ENCODE measurements at places on chromosomes 13 and 19.

GRCh38 chr13:27086599-27087265 lies 84.9 kb downstream of the USP12 start:
- no peak for DNase-seq

DNA sequence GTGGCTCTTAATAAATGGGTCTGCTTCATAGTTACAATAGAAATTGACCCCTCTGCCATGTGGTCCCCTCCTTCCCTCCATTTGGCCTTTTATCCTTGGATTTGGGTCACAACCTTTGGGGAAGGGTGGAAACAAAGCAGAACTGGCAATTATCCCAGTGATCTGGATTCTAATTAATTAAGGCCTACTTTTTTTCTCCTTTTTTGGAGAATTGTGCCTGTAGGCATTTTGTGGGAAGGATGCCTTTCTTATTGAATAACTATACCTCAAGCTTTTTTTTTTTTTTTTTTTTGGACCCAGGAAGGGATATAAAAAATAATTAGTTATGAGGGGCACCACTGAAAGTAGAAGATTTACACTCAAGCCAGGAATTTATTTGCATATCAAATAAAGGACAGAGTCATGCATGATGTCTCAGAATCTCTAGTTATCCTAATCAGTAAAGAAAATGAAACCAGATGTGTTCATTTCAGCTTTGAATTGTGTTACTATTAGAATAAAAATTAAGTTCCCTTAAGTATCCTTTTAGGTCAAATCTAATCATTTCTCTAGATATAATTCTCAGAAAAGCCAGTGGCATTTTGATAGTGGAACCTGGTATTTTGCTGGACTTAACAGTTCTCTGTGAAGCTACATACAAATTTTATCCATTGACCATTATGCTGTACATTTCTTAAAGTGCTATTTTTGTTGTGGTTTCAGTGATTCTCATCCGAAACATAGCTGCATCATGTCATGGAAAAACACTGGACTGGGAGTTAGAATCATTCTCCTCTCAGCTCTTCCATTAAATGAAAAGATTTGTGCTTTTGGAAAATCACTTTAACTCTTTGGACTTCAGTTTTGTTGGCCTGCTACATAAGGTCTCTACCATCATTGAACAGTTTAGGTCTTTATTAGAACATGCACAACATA lies 129.3 kb downstream of the KCNRG start:
- DNase-seq = no peak

DNA sequence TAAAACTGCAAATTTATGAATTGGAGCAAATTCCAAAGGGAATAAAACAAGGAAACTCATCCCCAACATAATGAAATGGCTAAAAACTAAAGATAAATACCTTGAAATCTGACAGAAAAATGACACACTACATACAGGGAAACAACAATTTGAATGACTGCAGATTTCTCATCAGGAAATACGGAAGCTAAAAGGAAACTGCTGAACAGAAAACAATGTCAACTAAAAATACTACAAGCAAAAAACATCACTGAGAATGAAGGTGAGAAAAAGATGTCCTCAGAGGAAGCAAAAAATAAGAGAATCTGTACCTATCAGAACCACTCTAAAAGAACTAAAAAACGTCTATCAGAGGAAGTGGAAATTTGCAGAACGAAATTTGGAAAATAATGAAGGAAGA lies 39.5 kb downstream of the ZSWIM9 start:
- DNase-seq = no peak

GRCh38 chr19:15452111-15453047 lies 2.6 kb upstream of the WIZ start:
- peak; percentile 83 for DNase-seq

- no peak for DNase-seq
Observed at GRCh38 chr13:102020611-102021216, 381.1 kb downstream of the FGF14 start.

GRCh38 chr13:50484472-50485113 lies 358.9 kb downstream of the DLEU7 start:
- no peak for DNase-seq

DNA sequence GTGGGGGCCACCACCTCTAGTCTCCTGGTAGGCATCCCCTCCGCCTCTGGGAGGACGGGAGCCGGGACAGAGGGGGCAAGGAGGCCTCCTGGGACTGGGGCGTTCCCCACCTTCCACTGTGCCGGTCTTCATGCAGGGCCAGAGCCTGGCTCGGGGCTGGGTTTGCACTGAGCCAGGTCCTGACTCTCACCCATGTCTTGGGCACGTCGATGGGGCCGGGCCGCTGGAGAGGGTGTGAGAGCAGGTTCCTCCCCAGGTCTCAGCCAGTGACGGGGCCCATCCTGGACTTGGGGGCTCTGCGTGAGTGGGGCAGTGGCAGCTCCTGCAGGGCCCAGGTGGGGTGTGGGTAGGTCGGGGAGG lies 26.6 kb downstream of the ATP11A start:
- no peak for DNase-seq

DNA sequence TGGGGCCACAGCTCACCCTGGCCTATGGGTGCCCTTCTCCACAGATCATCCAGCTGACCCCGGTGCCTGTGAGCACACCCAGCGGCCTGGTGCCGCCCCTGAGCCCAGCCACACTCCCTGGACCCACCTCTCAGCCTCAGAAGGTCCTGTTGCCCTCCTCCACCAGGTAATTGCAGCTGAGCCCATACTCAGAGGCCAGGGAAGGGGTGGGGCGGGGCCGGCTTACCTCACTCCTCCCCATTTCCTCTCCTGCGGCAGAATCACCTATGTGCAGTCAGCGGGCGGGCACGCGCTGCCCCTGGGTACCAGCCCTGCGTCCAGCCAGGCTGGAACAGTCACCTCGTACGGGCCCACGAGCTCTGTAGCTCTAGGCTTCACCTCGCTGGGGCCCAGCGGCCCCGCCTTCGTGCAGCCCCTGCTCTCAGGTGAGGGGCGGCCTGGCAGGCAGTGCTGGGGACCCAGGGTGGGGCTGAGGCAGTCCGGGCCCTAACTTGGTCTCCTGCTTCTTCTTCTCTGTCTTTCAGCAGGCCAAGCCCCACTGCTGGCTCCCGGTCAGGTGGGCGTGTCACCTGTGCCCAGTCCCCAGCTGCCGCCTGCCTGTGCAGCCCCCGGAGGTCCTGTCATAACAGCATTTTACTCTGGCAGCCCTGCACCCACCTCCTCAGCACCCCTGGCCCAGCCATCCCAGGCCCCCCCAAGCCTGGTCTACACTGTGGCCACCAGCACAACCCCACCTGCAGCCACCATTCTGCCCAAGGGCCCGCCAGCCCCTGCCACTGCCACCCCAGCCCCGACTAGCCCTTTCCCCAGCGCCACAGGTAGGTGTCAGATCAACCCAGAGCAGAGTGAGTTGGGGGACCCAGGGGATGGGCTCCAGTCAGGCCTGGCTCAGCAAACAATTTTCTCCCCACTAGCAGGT lies 9.6 kb upstream of the PRR19 start:
- no peak for DNase-seq

- no peak for DNase-seq
Observed at GRCh38 chr19:51136851-51137551, 5.1 kb upstream of the SIGLEC7 start.

GRCh38 chr13:37011002-37011401 lies 10.4 kb downstream of the EXOSC8 start:
- no peak for DNase-seq

GRCh38 chr19:38711726-38712153 lies 32.5 kb downstream of the CAPN12 start:
- no peak for DNase-seq

- no peak for DNase-seq
Observed at GRCh38 chr13:77416666-77417212, 89.8 kb upstream of the MYCBP2 start.

GRCh38 chr13:48233889-48234488 lies 983 bp downstream of the ITM2B start:
- DNase-seq = no peak

- DNase-seq = no peak
Observed at GRCh38 chr19:5782945-5783919, 1.3 kb downstream of the PRR22 start.

GRCh38 chr19:34667349-34668076 lies 9.4 kb downstream of the SCGB2B2 start:
- no peak for DNase-seq

- DNase-seq = no peak
Observed at GRCh38 chr19:8089664-8090601, 37.4 kb downstream of the CCL25 start.

GRCh38 chr19:24166055-24166454 lies 79.1 kb downstream of the ZNF254 start:
- no peak for DNase-seq

- no peak for DNase-seq
Observed at GRCh38 chr13:107900775-107901174, 314.6 kb downstream of the LIG4 start.

DNA sequence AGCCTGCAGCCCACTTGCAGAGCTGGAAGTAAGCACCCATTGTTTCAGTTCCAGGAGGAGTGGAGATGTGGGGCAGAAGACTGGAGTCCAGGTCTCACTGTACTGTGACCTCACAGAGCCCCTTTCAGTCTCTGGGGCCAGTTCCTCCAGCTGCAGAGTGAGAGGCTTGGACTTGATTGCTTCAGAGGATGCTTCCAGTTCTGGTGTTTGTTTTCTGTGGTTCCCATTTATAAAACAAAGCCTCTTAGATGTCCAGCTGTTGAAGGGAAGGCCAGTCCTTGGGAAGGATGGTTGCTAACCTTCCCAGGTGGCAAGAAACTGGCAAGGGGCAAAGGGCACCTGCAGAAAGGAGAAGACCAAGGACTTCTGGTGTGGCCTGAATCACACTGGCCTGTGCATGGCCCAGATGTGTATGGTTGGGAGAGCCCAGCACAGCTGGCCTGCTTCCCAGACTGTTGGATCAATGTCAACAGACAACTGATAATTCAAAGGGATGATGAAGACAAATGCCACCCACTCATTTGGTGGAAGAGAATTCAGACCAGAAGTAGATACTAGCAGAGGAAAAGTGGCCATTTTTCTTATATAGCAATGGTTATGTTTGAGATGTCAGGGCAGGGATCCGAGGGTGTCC lies 218.5 kb downstream of the ZNF536 start:
- DNase-seq = no peak

DNA sequence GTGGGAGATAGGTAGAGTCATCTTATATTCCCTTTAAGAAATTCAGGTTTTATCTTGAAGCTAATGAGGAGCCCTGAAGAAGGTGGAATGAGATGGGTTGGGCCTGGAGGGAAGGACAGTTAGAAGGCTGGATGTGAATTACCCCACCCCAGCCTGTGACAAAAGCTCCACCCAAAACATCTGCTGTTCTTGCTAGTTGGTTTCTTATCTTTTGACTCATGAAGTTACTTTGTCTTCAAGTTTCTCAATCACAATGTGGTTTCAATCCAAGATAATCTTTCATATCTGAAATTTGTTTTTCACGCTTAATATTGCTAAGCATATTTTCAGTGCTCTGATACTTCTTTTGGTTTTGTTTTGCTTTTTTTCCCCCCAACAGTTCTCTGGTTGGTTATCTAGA lies 38.3 kb upstream of the HMGB1 start:
- DNase-seq = no peak

- peak; percentile 86 for DNase-seq
Observed at GRCh38 chr19:41872775-41873647, 4.1 kb upstream of the CD79A start.

- no peak for DNase-seq
Observed at GRCh38 chr19:29521291-29522075, 4.3 kb upstream of the VSTM2B start.

- DNase-seq = no peak
Observed at GRCh38 chr19:1865172-1866010, 2.0 kb upstream of the KLF16 start.

GRCh38 chr19:16106121-16106520 lies 5.6 kb upstream of the RAB8A start:
- no peak for DNase-seq

DNA sequence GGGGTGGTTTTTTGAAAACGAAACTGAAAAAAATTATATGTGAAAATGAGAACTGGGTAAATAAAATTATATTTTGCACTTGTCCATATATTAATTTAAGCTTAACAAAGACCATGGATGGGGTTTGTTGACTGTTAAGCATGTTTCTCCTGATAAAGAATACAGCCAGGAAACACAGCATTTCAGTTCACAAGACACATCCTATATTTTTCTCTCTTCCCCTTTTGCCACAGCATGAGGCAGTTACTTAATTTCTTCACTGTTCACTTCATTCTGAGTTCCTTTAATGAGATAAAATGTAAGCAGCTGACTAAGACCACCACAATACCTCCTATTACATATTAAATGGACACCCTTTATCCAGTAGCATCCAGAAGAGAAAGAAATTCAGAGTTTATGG lies 64.0 kb downstream of the RXFP2 start:
- no peak for DNase-seq

GRCh38 chr19:15123031-15123890 lies 16.1 kb downstream of the SYDE1 start:
- peak; percentile 38 for DNase-seq

GRCh38 chr13:75685239-75685697 lies 49.1 kb downstream of the LMO7 start:
- DNase-seq = no peak

GRCh38 chr19:919199-920050 lies 2.3 kb downstream of the KISS1R start:
- DNase-seq = peak; percentile 57

DNA sequence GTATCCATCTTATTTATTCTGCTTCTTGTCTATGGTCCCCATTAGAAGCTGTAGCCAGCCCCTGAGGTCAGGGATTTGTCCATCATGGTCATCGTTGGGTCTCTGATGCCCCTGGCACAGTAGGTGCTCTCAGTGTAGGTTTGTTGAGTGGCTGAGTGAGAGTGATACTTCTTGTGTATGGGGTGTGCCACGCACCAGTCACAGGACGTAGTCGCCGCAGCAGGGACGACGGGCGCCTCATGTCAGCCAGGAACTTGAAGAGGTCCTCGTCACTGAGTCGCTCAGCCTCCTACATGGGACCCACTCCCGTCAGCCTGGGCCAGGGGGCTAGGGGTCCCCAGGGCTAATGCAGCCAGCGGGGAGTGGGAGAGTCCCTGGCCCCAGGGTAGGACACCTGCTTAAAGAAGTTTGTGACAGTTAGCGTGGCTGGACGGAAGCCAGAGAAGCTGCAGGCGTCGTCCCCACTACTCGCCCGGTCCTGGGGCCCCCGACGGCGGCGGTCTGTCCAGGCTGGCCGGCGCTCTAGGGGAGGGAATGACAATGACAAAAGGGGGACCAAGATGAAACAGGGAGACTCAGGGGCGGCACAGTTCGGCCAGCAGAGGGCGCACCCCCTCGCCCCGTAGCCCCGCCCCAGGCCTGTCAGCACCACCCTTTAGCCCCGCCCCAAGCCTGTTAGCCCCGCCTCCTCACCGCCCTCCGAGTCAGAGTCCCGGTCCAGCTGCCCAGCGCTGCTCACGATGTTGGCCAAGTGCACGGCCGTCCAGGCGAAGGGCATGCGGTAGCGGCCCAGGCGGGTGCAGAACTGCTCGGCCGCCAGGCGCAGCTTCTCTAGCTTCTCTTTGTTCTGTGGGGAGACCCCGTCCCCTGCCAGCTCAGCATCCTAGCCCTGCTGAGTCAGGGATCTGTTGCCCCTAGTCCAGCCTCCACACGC lies 3.7 kb downstream of the ANGPTL8 start:
- no peak for DNase-seq

DNA sequence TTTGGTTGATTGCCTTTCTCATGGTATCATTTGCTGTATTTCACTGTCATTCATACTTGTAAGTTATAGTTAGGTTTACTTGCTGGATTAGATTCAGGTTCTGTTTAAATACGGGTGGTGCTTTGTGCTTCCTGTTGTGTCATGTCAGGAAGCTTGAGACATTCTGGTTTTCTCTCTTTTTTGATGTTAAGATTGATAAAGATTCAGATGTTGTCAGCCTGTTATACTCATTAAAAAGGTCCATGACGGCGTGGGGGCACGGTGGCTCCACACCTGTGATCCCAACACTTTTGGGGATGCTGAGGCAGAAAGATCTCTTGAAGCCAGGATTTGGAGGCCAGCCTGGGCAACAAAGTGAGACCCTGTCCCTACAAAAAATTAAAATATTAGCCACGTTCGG lies 45.7 kb downstream of the NAA16 start:
- no peak for DNase-seq

All from RWPE2 (cell line).